Left lung (tissue), 14 donors: ENCODE measurements at places on chromosomes 6 and 20. TPM values are rescaled to one million over a fixed set of nuclear protein-coding genes. Genes with fewer than 3 reads are reported as not detected.

SENP6 gene
- 82.0 TPM for total RNA-seq

TLDC2 gene
- 0.60 TPM for total RNA-seq

EEF1A2 gene
- total RNA-seq: 0.50 TPM

EYA2 gene
- total RNA-seq: 1.9 TPM

SSTR4 gene
- not detected for total RNA-seq

COMMD7 gene
- total RNA-seq: 38.5 TPM

DPPA5 gene
- not detected for total RNA-seq

POU3F2 gene
- not detected for total RNA-seq

CYB5R4 gene
- total RNA-seq: 44.3 TPM

NRSN1 gene
- not detected for total RNA-seq

HCRTR2 gene
- not detected for total RNA-seq

SLC13A3 gene
- 2.4 TPM for total RNA-seq

- H3K4me1 ChIP-seq: peaks cover 13% of the 10 kb centered on the region
- no peak for DNase-seq
- no peak overlapping the region for H3K27ac ChIP-seq
- no peak overlapping the region for H3K4me3 ChIP-seq
- no peaks in the 10 kb centered on the region for H3K36me3 ChIP-seq
These were observed 58.5 kb downstream of the GPR6 start for GRCh38 chr6:110036408-110037302.

DNA sequence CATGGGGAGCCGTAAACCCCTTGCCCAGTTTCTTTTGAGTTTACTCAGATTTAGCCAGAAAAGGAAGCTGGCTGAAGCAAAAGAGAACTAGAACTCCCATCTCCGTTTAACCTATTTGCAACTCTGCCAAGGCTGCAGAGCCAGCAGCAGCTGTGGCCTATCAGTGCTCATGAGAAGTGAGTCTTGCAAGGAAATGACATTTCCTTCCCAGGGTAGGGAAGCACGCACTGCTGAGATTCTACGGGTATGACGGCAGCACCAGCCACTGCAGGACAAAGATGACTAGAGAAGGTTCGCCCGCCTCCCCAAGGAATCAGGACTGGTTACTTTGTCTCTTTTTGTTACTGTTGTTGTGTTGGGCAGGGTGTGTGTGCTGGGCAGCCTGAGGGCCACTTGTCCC lies 47.6 kb downstream of the PPP1R3G start:
- peak overlapping the region; percentile 16 for H3K27ac ChIP-seq
- DNase-seq: peak; percentile 90
- H3K27me3 ChIP-seq: no peaks in the 10 kb centered on the region

DNA sequence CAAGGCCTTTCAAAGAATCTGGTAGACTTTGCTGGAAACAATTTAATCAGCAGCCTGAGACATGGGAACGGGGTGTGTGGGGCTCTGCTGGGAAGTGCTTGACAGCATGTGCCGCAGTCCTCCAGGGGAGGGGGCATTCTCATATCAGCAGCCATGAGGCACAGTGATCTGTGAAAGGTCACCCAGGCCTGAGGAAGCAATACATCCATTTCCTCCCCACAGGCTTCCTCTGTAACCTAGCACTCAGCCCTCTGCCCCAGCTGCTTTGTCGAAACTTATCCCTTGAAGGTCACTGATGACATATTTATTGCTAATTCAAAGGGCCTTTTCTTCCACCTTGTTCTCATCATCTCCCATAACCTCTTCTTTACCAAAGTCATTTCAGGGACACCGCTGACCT lies 103.3 kb downstream of the TNFAIP3 start:
- no peak overlapping the region for H3K4me3 ChIP-seq
- no peaks in the 10 kb centered on the region for H3K36me3 ChIP-seq
- DNase-seq: no peak
- H3K27me3 ChIP-seq: no peaks in the 10 kb centered on the region

DNA sequence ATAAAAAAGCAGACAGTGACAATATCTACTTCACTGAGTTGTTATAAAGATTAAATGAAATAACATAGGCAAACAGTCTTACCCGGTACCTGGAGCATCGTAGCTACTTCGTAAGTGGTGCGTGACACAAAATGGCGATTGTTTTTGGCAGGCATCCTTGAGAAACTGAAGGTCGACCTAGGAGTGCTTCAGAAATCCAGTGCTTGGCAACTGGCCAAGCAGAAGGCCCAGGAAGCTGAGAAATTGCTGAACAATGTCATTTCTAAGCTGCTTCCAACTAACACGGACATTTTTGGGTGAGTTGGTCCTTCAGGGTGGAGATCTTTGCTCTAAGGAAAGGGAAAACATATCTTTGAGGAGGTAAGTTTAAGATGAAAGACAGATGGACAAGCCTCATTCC lies 4.8 kb downstream of the BPIFA2 start:
- DNase-seq: no peak
- no peak overlapping the region for H3K27ac ChIP-seq
- no peaks in the 10 kb centered on the region for H3K36me3 ChIP-seq
- H3K4me1 ChIP-seq: no peaks in the 10 kb centered on the region

- DNase-seq: no peak
- H3K27ac ChIP-seq: no peak overlapping the region
- peaks cover 58% of the 10 kb centered on the region for H3K4me1 ChIP-seq
- peaks cover 26% of the 10 kb centered on the region for H3K36me3 ChIP-seq
These were observed 30.8 kb downstream of the CD164 start for GRCh38 chr6:109351231-109352130.

- H3K4me3 ChIP-seq: no peak overlapping the region
- no peaks in the 10 kb centered on the region for H3K36me3 ChIP-seq
- H3K4me1 ChIP-seq: no peaks in the 10 kb centered on the region
- H3K27me3 ChIP-seq: no peaks in the 10 kb centered on the region
- no peak overlapping the region for H3K27ac ChIP-seq
- no peak for DNase-seq
These were observed 34.2 kb downstream of the NHSL1 start for GRCh38 chr6:138465007-138465645.

- H3K27me3 ChIP-seq: no peaks in the 10 kb centered on the region
- H3K4me3 ChIP-seq: no peak overlapping the region
- H3K27ac ChIP-seq: no peak overlapping the region
- H3K4me1 ChIP-seq: no peaks in the 10 kb centered on the region
- no peaks in the 10 kb centered on the region for H3K36me3 ChIP-seq
These were observed 169.0 kb upstream of the SCGN start for GRCh38 chr6:25482996-25483395.

DNA sequence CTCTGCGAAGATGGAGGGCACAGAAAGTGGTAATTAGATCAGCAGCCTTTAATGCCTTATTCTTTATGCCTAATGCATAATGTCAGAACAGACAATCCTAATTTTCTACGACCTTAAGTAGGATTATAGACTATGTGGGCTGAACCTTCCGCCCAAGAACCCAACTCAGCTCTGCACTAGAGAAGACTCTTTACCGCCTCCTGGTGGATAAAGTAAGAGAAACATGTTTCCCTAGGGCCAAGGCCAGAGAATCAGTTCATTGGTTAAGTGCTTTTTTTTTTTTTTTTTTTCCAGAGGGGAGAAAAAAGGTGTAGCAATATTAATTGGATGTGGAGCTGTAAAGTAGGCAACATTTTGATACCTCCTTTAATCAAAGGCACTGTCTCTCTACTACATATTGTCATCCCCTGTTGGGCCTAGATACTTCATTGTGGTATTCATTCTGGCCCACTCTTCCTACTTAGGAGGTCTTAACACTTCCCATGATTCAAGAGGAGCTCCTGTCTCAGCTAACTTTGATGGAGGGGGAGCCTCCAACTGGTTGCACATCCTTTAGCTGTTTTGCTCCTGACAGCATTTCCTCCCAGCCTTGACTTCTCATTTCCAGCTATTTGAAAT lies 124.9 kb upstream of the NRN1 start:
- H3K4me1 ChIP-seq: no peaks in the 10 kb centered on the region
- H3K36me3 ChIP-seq: no peaks in the 10 kb centered on the region
- no peak overlapping the region for H3K4me3 ChIP-seq
- no peaks in the 10 kb centered on the region for H3K27me3 ChIP-seq
- H3K27ac ChIP-seq: no peak overlapping the region
- no peak for DNase-seq

GRCh38 chr6:113326781-113327180 lies 530.4 kb upstream of the MARCKS start:
- H3K4me1 ChIP-seq: no peaks in the 10 kb centered on the region
- no peaks in the 10 kb centered on the region for H3K27me3 ChIP-seq
- no peaks in the 10 kb centered on the region for H3K36me3 ChIP-seq
- no peak overlapping the region for H3K27ac ChIP-seq
- DNase-seq: no peak
- H3K4me3 ChIP-seq: no peak overlapping the region

- no peak overlapping the region for H3K27ac ChIP-seq
- no peak overlapping the region for H3K4me3 ChIP-seq
- DNase-seq: no peak
- no peaks in the 10 kb centered on the region for H3K27me3 ChIP-seq
- no peaks in the 10 kb centered on the region for H3K4me1 ChIP-seq
These were observed 258.5 kb downstream of the EYA4 start for GRCh38 chr6:133499662-133500061.

GRCh38 chr20:46375771-46376170 lies 30.6 kb downstream of the ELMO2 start:
- H3K27me3 ChIP-seq: no peaks in the 10 kb centered on the region
- no peak overlapping the region for H3K4me3 ChIP-seq
- no peaks in the 10 kb centered on the region for H3K4me1 ChIP-seq
- H3K36me3 ChIP-seq: no peaks in the 10 kb centered on the region
- H3K27ac ChIP-seq: no peak overlapping the region

DNA sequence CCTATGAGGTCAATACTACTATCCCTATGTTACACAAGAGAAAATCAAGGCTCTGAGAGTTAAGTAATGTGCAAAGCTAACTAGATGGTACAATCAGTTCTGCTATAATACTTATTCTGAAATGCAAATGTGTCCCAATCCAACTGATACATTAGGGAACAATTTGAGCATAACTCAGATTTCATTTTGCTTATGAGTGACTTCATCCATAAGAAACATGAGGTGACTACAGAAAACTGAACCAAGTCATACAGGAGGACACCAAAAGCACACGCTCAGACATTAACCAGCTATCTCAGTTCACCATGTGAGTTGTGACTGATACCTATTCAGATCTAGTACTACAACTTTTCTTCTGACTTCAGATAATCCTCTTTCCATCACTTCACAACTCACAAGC lies 179.9 kb upstream of the RUNX2 start:
- H3K27ac ChIP-seq: no peak overlapping the region
- DNase-seq: no peak

GRCh38 chr6:97423190-97423589 lies 140.2 kb upstream of the MMS22L start:
- no peak overlapping the region for H3K4me3 ChIP-seq
- no peaks in the 10 kb centered on the region for H3K4me1 ChIP-seq
- no peak overlapping the region for H3K27ac ChIP-seq
- no peaks in the 10 kb centered on the region for H3K27me3 ChIP-seq
- no peak for DNase-seq

GRCh38 chr20:7843613-7844012 lies 96.6 kb downstream of the HAO1 start:
- no peak overlapping the region for H3K4me3 ChIP-seq
- H3K36me3 ChIP-seq: no peaks in the 10 kb centered on the region
- H3K27ac ChIP-seq: no peak overlapping the region
- no peak for DNase-seq

- H3K4me1 ChIP-seq: peaks cover 4% of the 10 kb centered on the region
- H3K4me3 ChIP-seq: no peak overlapping the region
These were observed 179.7 kb upstream of the MYLIP start for GRCh38 chr6:15948930-15949900.

DNA sequence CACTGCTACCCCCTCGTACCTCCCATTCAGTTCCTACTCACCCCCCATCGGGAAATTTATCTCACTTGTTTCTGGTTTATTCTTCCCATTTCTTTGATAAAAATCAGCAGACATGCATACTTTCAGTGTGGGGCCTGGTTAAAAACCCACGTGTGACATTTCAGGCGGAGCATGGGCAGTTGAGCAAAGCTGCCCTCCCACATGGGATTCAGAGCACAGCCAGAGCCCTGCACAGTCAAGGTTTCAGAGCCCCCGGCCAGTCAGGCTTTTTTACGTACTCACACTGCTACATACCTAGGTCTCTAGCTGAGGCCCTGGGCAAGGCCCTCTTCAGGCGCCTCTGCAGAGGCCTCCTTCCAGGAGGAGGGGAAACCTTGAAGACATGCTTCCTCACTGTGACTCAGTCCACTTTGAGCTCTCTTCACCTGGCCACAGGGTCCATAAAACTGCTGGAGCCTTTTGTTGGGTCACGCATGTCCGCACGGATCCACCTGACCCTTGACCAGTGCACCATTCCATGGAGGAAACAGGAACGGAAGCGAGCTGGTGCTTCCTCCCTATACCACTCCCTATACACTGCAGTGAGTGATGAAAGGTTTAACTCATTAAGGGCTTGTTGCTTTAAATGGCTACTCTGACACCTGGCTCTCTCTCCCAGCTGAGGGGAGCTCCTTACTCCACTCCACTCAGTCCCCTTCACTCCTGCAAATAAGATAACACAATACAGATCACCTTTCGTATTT lies 713.3 kb downstream of the PRKN start:
- no peak overlapping the region for H3K4me3 ChIP-seq
- no peak for DNase-seq
- no peaks in the 10 kb centered on the region for H3K4me1 ChIP-seq
- no peak overlapping the region for H3K27ac ChIP-seq

GRCh38 chr20:52736507-52736906 lies 235.7 kb upstream of the TSHZ2 start:
- H3K36me3 ChIP-seq: no peaks in the 10 kb centered on the region
- DNase-seq: no peak
- no peak overlapping the region for H3K27ac ChIP-seq
- H3K27me3 ChIP-seq: no peaks in the 10 kb centered on the region
- no peaks in the 10 kb centered on the region for H3K4me1 ChIP-seq

GRCh38 chr6:43812850-43813578 lies 43.0 kb downstream of the VEGFA start:
- no peak overlapping the region for H3K4me3 ChIP-seq
- no peak for DNase-seq
- H3K4me1 ChIP-seq: no peaks in the 10 kb centered on the region
- H3K27ac ChIP-seq: no peak overlapping the region

- H3K36me3 ChIP-seq: no peaks in the 10 kb centered on the region
- no peak overlapping the region for H3K4me3 ChIP-seq
- no peaks in the 10 kb centered on the region for H3K27me3 ChIP-seq
- H3K27ac ChIP-seq: no peak overlapping the region
- no peak for DNase-seq
- H3K4me1 ChIP-seq: no peaks in the 10 kb centered on the region
These were observed 372.0 kb upstream of the FLRT3 start for GRCh38 chr20:14709439-14709838.

DNA sequence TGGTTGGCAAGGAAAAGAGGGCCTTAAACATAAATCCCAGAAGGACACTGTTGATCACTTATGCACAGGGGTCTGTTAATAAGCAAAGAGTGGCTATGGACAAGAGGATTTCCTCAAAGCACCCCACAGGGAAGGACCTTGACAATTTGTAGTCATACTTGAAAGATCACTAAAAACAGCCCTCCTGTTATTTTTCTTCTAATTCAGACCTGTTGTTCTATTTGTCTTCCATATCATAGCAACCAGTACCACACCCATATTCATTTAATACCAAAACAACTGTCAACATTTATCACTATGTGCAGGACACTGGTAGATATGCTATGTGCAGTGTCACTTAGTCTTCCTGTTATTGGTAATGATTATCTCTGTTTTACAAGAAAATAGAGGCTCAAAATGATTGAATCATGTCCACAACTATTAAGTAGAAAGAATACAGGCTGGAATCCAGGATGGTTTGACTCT lies 3.2 kb upstream of the DYNLRB1 start:
- H3K4me3 ChIP-seq: no peak overlapping the region
- no peaks in the 10 kb centered on the region for H3K27me3 ChIP-seq
- H3K4me1 ChIP-seq: peaks cover 32% of the 10 kb centered on the region
- no peak for DNase-seq

GRCh38 chr6:107786709-107787588 lies 37.2 kb downstream of the SCML4 start:
- no peaks in the 10 kb centered on the region for H3K36me3 ChIP-seq
- H3K4me3 ChIP-seq: no peak overlapping the region
- peaks cover 6% of the 10 kb centered on the region for H3K4me1 ChIP-seq
- no peaks in the 10 kb centered on the region for H3K27me3 ChIP-seq
- no peak for DNase-seq
